ENCODE measurements at places on chromosomes 5 and 9. TPM values are rescaled to one million over a fixed set of nuclear protein-coding genes. Genes with fewer than 3 reads are reported as not detected.

Gene NR5A1
- not detected for total RNA-seq

GRCh38 chr5:132076202-132076830 lies 2.7 kb downstream of the CSF2 start:
- no peak for DNase-seq
- no peak overlapping the region for H3K27ac ChIP-seq
- H3K36me3 ChIP-seq, result no peaks in the 10 kb centered on the region

DNA sequence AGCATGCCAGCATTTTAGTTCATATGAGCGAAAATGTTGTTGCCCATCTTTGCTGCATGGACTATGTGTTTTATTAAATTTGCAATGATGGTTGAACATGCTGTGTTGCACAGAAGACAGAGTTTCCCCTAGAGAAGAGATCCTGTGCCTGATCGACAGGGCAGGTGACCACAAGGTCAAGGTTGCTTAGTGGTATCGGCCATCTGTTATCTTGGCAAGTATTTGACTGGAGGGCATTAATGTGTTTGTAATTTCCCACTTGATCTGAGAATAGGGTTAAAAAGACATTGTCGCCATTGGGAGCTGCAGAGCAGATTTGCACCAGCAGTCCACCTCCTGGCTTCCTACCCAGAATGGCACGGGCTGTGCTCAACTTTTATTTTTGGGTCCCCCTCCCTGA lies 1523.6 kb upstream of the WWC1 start:
- no peak overlapping the region for H3K27ac ChIP-seq
- no peak for DNase-seq
- H3K27me3 ChIP-seq, result no peaks in the 10 kb centered on the region
- H3K4me1 ChIP-seq, result no peaks in the 10 kb centered on the region
- H3K36me3 ChIP-seq, result no peaks in the 10 kb centered on the region
- H3K4me3 ChIP-seq, result no peak overlapping the region

Gene PTGES
- not detected for total RNA-seq

Gene SPATA6L
- total RNA-seq, result 1.5 TPM

Gene DIRAS2
- not detected for total RNA-seq

Gene TSSK1B
- not detected for total RNA-seq

Gene LMX1B
- total RNA-seq, result not detected

DNA sequence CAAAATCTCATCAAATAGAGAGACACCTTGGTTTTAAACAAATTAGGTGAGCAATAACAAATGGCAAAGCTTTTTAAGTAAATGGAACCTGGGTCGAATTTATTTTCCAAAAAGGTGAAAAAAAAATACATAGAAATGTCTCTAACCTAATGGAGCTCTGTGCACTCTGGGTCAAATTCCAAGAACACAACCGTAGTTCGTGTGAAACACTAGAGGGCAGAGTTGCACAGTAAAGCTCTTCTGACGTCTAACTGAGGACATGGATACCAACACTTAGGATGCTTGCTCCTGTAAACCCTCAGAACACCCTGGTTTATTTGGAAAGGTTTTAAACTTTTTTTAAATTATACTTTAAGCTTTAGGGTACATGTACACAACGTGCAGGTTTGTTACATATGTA lies 18.9 kb downstream of the MARCHF11 start:
- no peaks in the 10 kb centered on the region for H3K36me3 ChIP-seq
- peak; percentile 47 for DNase-seq
- H3K4me3 ChIP-seq, result no peak overlapping the region
- no peaks in the 10 kb centered on the region for H3K4me1 ChIP-seq
- no peak overlapping the region for H3K27ac ChIP-seq

Gene WNT8A
- not detected for total RNA-seq

DNA sequence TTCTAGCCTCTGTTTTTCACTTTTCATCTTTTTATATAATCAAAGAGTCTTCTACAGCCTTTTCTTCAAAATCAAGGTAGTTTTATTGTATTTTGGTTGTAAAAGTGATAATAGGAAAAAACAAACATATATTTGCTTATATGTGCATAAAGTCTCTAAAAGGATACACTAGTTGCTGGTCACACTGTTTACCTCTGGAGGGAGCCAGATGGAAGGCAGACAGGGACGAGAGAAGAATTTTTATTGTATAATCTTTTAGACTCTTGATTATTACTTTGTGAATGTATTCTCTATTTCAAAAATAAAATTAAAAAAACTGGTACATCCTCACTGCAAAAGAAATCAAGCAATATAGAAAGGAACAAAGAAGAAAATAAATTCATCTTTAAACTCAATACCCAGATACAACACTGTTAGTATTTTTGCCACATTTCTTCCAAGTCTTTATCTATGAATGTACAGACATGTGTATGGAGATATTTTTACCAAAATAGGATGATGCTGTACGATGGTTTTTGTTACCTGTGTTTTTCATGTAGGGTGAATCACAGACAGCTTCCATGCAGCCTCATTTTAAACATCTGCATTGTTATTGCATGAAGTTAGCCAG lies 6.1 kb upstream of the RNF183 start:
- peak; percentile 55 for DNase-seq
- H3K4me3 ChIP-seq, result no peak overlapping the region
- H3K4me1 ChIP-seq, result no peaks in the 10 kb centered on the region

DNA sequence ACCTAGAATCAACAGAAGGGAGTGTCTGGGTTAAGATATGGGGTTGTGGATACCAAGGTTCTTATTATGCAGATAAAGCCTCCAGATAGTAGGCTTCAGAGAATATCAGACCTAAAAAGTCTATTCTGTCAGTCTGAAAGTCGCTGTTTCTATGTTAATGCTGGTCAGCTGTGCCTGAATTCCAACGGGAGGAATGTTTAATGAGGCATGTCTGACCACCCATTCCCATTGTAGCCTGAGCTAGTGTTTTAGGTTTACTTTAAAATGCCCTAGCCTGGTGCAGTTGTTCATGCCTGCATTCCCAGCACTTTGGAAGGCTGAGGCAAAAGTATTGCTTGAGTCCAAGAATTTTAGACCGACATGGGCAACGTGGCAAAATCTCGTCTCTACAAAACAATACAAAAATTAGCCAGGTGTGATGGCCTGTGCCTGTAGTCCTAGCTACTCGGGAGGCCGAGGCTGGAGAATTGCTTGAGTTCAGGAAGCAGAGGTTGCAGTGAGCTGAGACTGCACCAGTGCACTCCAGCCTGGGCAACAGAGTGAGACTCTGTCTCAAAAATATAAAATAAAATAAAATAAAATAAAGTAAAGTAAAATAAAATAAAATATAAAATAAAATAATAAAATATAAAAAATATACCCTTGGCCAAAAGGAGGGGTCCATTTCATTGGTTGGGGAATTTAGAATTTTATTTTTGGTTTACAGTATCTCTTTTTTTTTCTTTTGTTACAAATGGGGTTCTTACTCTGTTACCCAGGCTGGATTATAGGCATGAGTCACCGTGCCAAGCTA lies 7.8 kb upstream of the SOX30 start:
- no peak overlapping the region for H3K27ac ChIP-seq
- no peaks in the 10 kb centered on the region for H3K36me3 ChIP-seq
- H3K4me3 ChIP-seq, result no peak overlapping the region
- no peaks in the 10 kb centered on the region for H3K4me1 ChIP-seq

GRCh38 chr5:115884704-115885103 lies 43.0 kb downstream of the AP3S1 start:
- no peak overlapping the region for H3K4me3 ChIP-seq
- no peaks in the 10 kb centered on the region for H3K27me3 ChIP-seq
- DNase-seq, result no peak
- peaks cover 2% of the 10 kb centered on the region for H3K36me3 ChIP-seq

DNA sequence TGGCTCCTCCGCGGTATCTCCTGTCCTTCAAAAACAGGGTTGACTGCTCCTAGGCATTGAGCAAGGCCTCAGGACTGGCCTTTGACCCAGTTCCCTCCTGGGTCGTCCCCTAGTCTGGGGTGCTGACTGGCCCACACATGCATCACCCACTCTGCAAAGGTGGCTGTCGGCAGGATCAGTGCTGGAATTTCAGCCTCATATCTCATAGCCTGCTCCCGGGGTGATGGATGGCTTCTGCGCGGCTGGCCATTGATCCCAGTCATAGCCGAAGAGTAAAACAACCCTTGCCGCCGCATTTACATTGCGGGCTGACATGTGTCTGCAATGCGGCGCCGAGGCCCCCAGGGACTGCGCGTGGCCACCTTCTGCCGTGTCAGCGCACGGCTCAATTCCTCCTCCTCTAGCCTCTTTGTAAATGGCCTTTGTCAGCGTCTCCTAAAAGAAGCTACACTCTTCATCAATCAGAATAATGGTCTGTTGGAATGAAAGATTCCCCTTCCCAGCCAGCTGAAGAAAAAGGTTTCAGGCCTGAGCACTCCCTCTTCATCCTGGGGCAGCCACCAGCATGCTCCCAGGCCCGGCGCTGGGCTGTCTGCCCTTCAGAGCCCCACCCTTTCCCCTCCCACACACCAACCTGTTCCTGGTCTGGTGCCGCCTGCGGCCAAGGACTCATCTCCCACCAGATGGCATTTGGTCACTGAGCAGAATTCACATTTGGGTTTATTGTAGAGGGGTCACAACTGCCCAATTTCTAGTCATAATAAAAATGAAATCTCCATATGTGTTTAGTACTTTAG lies 159.0 kb downstream of the PJA2 start:
- no peak for DNase-seq
- no peaks in the 10 kb centered on the region for H3K4me1 ChIP-seq
- H3K27ac ChIP-seq, result no peak overlapping the region

DNA sequence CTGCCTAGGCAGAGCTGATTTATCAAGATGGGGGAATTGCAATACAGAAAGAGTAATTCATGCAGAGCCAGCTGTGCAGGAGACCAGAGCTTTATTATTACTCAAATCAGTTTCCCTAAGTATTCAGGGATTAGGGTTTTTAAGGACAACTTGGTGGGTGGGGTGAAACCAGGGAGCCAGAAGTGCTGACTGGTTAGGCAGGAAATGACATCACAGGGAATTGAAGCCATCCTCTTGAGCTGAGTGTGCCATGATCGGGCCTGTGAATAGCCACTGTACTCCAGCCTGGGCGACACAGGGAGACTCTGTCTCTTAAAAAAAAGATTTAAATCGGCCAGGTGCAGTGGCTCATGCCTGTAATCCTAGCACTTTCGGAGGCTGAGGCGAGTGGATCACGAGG lies 45.3 kb upstream of the CDK5RAP2 start:
- no peak overlapping the region for H3K27ac ChIP-seq
- H3K36me3 ChIP-seq, result no peaks in the 10 kb centered on the region
- no peaks in the 10 kb centered on the region for H3K27me3 ChIP-seq
- no peak overlapping the region for H3K4me3 ChIP-seq
- H3K4me1 ChIP-seq, result no peaks in the 10 kb centered on the region
- DNase-seq, result no peak

Gene ANKRD31
- total RNA-seq, result not detected

Gene PCDHB10
- 0.62 TPM for total RNA-seq

Gene CYLC2
- not detected for total RNA-seq
